Renal pelvis (tissue), 12 donors: ENCODE measurements at places on chromosomes 3 and 15.

GRCh38 chr3:177615015-177615414 lies 417.7 kb upstream of the TBL1XR1 start:
- no peak for DNase-seq

DNA sequence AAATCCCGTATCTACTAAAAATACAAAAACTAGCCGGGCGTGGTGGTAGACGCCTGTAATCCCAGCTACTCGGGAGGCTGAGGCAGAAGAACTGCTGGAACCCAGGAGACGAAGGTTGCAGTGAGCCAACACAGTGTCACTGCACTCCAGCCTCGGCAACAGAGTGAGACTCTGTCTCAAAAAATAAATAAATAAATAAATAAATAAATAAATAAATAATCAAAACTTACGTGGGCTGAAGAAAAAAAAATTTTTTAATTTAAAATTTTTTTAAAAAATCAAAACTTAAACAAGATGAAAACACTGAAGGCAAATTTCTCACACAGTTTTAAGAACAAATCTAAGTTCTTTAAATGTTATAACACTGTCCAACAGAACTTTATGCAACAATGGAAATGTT lies 14.4 kb downstream of the MSL2 start:
- DNase-seq: no peak

DNA sequence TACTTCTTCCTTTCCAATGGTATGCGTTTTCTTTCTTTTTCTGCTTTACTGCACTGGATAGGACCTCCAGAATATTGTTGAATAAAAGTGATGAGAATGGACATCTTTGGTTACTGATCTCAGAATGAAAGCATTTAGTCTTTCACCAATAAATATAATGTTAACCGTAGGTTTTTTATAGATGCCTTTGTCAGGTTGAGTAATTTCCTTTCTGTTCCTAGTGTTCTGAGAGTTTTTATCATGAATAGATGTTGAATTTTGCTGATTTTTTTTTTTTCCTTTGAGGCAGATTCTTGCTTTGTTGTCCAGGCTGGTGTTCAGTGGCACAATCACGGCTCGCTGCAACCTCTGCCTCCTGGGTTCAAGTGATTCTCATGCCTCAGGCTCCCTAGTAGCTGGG lies 158.4 kb downstream of the KLHL25 start:
- no peak for DNase-seq

GRCh38 chr3:124063197-124063909 lies 71.4 kb upstream of the ROPN1 start:
- no peak for DNase-seq
